ENCODE measurements at places on chromosomes 12 and 14. TPM values are rescaled to one million over a fixed set of nuclear protein-coding genes. Genes with fewer than 3 reads are reported as not detected.
A peak's percentile ranks its signal among the peaks of the same experiment; 100 is the strongest.

The KRT83 gene
- polyA plus RNA-seq, result not detected

The KRT74 gene
- polyA plus RNA-seq, result not detected

- no peaks in the 10 kb centered on the region for H3K36me3 ChIP-seq
- no peak overlapping the region for H3K4me3 ChIP-seq
- no peak overlapping the region for H3K27ac ChIP-seq
- no peak for DNase-seq
- no peaks in the 10 kb centered on the region for H3K27me3 ChIP-seq
Observed at GRCh38 chr14:102452302-102452701, 57.3 kb downstream of the ANKRD9 start.

The USP30 gene
- 2.9 TPM for polyA plus RNA-seq

The AQP2 gene
- not detected for polyA plus RNA-seq

The BORCS5 gene
- polyA plus RNA-seq, result 11.3 TPM

GRCh38 chr12:43501703-43502102 lies 50.3 kb downstream of the ADAMTS20 start:
- H3K4me3 ChIP-seq, result no peak overlapping the region
- no peaks in the 10 kb centered on the region for H3K36me3 ChIP-seq
- H3K4me1 ChIP-seq, result no peaks in the 10 kb centered on the region
- no peaks in the 10 kb centered on the region for H3K27me3 ChIP-seq
- no peak overlapping the region for H3K27ac ChIP-seq
- peak; percentile 57 for DNase-seq

GRCh38 chr12:71014180-71014785 lies 93.7 kb upstream of the PTPRR start:
- no peak overlapping the region for H3K4me3 ChIP-seq
- no peaks in the 10 kb centered on the region for H3K27me3 ChIP-seq
- H3K27ac ChIP-seq, result no peak overlapping the region
- no peaks in the 10 kb centered on the region for H3K36me3 ChIP-seq

GRCh38 chr14:92651106-92651757 lies 97.2 kb downstream of the LGMN start:
- H3K36me3 ChIP-seq, result no peaks in the 10 kb centered on the region
- no peak overlapping the region for H3K27ac ChIP-seq
- H3K4me3 ChIP-seq, result no peak overlapping the region
- H3K27me3 ChIP-seq, result no peaks in the 10 kb centered on the region
- DNase-seq, result no peak

DNA sequence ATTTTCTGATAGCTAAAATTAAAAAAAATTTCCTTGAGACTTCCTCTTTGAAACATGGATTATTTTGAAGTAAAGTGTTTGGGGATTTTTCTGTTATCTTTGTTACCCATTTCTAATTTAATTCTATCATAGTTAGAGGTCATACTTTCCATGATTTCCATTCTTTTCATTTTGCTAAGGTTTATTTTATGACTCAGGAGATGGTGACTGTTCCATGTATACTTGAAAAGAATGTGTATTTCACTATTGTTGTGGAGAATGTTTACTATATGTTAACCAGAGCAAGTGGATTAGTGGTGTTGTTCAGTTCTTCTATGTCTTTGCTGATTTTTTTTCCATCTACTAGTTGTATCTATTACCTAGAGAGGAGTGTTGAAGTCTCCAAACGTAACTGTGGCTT lies 250.5 kb upstream of the PELI2 start:
- H3K27ac ChIP-seq, result no peak overlapping the region
- H3K36me3 ChIP-seq, result 0 out of 2 replicates have a peak, but pooled peaks cover 4% of the 10 kb centered on the region
- H3K4me1 ChIP-seq, result no peaks in the 10 kb centered on the region
- DNase-seq, result no peak

GRCh38 chr12:22459838-22460490 lies 84.4 kb downstream of the C2CD5 start:
- H3K27ac ChIP-seq, result no peak overlapping the region
- DNase-seq, result peak; percentile 91
- no peak overlapping the region for H3K4me3 ChIP-seq
- H3K36me3 ChIP-seq, result no peaks in the 10 kb centered on the region
- H3K4me1 ChIP-seq, result no peaks in the 10 kb centered on the region

DNA sequence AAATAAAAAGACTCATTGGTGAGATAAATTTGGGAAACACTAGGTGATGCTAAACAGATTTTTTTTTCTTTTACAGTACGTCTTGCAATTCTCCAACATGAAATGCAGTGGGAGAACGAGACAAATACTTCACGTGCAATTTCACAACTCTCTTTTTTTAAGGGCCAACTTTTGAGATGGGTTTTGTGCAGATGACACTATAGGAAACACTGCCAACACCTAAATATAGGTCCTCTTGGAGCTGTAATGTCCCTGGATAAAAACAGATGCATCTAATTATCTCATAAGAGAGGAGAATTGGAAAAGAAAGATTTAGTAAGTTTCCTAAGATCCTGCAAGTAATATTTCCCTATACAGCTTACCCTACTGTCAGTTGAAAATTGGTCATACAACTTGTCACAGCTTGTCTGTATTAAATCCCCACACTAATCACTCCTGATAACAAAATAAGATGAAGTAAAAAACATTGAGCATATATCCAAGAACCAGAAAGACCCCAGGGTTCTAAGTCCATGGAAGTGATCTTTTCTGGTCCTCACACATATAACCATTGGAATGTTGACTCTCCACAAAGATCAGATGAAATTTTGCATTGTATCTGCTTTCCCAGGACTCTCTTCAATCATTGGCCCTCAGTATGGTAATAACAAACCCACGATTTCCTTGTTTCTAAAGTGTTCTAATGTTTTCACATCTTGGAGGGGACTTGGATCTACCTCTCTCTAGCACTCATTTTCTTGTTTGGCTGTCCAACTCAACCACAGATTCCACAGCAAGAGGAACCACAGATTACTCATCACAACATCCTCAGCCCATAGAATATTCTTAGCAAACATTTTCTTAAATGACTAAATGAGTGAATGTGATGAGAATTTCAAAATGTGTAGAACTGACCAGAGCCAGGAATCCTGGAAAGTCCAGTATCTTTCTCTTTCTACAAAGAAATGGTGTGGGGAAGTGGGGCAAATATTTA lies 769.4 kb upstream of the USP15 start:
- no peak overlapping the region for H3K27ac ChIP-seq
- H3K4me3 ChIP-seq, result no peak overlapping the region
- H3K4me1 ChIP-seq, result no peaks in the 10 kb centered on the region
- DNase-seq, result no peak
- H3K27me3 ChIP-seq, result no peaks in the 10 kb centered on the region
- no peaks in the 10 kb centered on the region for H3K36me3 ChIP-seq

GRCh38 chr14:104610749-104611310 lies 6.3 kb upstream of the TMEM179 start:
- DNase-seq, result no peak
- peaks cover 2% of the 10 kb centered on the region for H3K27me3 ChIP-seq
- no peak overlapping the region for H3K4me3 ChIP-seq

- H3K27ac ChIP-seq, result no peak overlapping the region
- H3K27me3 ChIP-seq, result no peaks in the 10 kb centered on the region
- no peak for DNase-seq
- no peaks in the 10 kb centered on the region for H3K4me1 ChIP-seq
- no peak overlapping the region for H3K4me3 ChIP-seq
Observed at GRCh38 chr12:130236446-130236845, 74.2 kb downstream of the FZD10 start.

- 0 out of 2 replicates have a peak, but pooled peaks cover 10% of the 10 kb centered on the region for H3K4me1 ChIP-seq
- H3K27ac ChIP-seq, result no peak overlapping the region
- H3K36me3 ChIP-seq, result no peaks in the 10 kb centered on the region
- no peaks in the 10 kb centered on the region for H3K27me3 ChIP-seq
Observed at GRCh38 chr12:19962192-19962591, 406.1 kb upstream of the PDE3A start.

The APOF gene
- not detected for polyA plus RNA-seq

GRCh38 chr14:100764471-100765115 lies 37.9 kb downstream of the DLK1 start:
- H3K27me3 ChIP-seq, result no peaks in the 10 kb centered on the region
- no peaks in the 10 kb centered on the region for H3K4me1 ChIP-seq
- no peak overlapping the region for H3K4me3 ChIP-seq
- no peaks in the 10 kb centered on the region for H3K36me3 ChIP-seq
- DNase-seq, result no peak

GRCh38 chr12:102063069-102063468 lies 1.3 kb upstream of the WASHC3 start:
- H3K27me3 ChIP-seq, result no peaks in the 10 kb centered on the region
- H3K36me3 ChIP-seq, result no peaks in the 10 kb centered on the region
- H3K4me3 ChIP-seq, result no peak overlapping the region
- no peak overlapping the region for H3K27ac ChIP-seq
- H3K4me1 ChIP-seq, result peaks cover 5% of the 10 kb centered on the region

DNA sequence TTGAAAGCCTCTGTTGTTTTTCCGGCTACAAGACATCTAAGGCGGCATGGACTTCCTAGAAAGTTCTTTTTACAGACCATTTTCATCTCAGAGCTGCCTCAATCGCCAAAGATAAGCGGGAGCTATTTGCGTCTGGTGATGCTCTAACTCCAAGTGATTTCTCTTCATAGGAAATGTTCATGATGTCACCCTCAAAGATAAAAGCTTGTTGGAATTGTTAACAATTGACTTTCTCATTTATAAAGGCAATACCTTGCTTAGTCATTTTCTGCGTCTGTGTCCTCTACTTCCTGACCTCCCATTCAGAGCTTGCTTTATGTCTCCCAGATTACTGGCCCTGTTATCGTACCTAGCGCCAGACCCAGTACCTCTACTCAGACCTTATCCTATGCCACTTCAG lies 259.0 kb upstream of the G2E3 start:
- H3K36me3 ChIP-seq, result no peaks in the 10 kb centered on the region
- no peak overlapping the region for H3K27ac ChIP-seq
- no peak for DNase-seq
- H3K4me3 ChIP-seq, result no peak overlapping the region

- H3K27ac ChIP-seq, result no peak overlapping the region
- no peaks in the 10 kb centered on the region for H3K27me3 ChIP-seq
- H3K4me1 ChIP-seq, result no peaks in the 10 kb centered on the region
- H3K36me3 ChIP-seq, result peaks cover 90% of the 10 kb centered on the region
- DNase-seq, result no peak
- H3K4me3 ChIP-seq, result no peak overlapping the region
Observed at GRCh38 chr12:6584293-6584692, 16.2 kb upstream of the NOP2 start.

GRCh38 chr12:40154381-40154780 lies 48.5 kb upstream of the SLC2A13 start:
- no peaks in the 10 kb centered on the region for H3K36me3 ChIP-seq
- H3K27ac ChIP-seq, result no peak overlapping the region
- H3K27me3 ChIP-seq, result no peaks in the 10 kb centered on the region
- H3K4me3 ChIP-seq, result no peak overlapping the region
- H3K4me1 ChIP-seq, result no peaks in the 10 kb centered on the region

GRCh38 chr14:89276424-89276975 lies 140.5 kb downstream of the FOXN3 start:
- H3K4me3 ChIP-seq, result no peak overlapping the region
- peaks cover 40% of the 10 kb centered on the region for H3K4me1 ChIP-seq
- no peaks in the 10 kb centered on the region for H3K36me3 ChIP-seq
- no peak for DNase-seq

GRCh38 chr14:69363055-69363454 lies 35.0 kb downstream of the ERH start:
- no peaks in the 10 kb centered on the region for H3K4me1 ChIP-seq
- peak; percentile 72 for DNase-seq
- no peak overlapping the region for H3K27ac ChIP-seq
- H3K36me3 ChIP-seq, result no peaks in the 10 kb centered on the region
- H3K4me3 ChIP-seq, result no peak overlapping the region
- no peaks in the 10 kb centered on the region for H3K27me3 ChIP-seq

DNA sequence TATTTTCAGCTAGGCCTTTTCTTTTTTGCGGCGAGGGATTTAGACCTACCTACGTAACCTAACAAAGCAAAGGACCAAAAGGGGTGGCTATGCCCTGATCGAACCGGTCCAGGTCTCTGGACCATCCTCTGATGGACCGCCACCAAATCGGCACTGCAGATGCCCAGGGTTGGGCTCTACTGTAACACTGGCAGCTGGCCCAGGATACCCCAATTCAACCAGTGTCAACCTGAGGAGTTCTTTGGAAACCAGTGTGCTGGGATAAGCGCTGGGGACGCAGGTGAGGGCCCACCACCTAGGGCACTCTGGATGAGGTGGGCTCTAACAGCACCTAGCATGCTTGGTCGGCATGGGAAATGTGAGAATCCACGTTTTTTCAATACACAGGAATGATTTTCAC lies 32.2 kb downstream of the FBXO21 start:
- no peaks in the 10 kb centered on the region for H3K4me1 ChIP-seq
- DNase-seq, result no peak
- H3K4me3 ChIP-seq, result no peak overlapping the region
- H3K27ac ChIP-seq, result no peak overlapping the region

DNA sequence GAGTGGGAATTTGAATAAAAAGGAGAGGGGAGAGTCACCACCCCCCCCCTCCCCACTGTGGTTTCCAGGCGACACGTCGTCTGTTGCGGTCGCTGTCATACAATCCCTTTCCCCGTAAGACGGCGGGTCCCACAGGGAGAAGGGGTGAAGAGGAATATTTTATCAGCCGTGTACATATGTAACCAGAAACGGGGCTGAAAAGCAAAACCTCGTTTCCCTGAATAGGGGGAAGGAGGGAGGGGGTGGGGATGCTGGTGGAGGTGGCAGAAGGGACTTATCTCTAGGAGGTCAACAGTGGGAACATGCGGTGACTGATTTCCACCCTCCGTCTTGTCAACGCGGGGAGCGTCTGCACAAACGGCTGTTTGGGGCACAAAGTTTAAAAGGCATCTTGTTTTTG lies 171.4 kb downstream of the RBM19 start:
- H3K4me3 ChIP-seq, result no peak overlapping the region
- H3K27ac ChIP-seq, result no peak overlapping the region
- no peak for DNase-seq
- no peaks in the 10 kb centered on the region for H3K36me3 ChIP-seq
- no peaks in the 10 kb centered on the region for H3K4me1 ChIP-seq
- no peaks in the 10 kb centered on the region for H3K27me3 ChIP-seq

- no peaks in the 10 kb centered on the region for H3K36me3 ChIP-seq
- H3K4me3 ChIP-seq, result no peak overlapping the region
- no peaks in the 10 kb centered on the region for H3K27me3 ChIP-seq
- peaks cover 8% of the 10 kb centered on the region for H3K4me1 ChIP-seq
- 0 out of 2 replicates have a peak overlapping the region, but pooled peaks have one; percentile 45 for H3K27ac ChIP-seq
Observed at GRCh38 chr12:6792522-6793201, 3.3 kb downstream of the CD4 start.

- H3K4me1 ChIP-seq, result peaks cover 18% of the 10 kb centered on the region
- no peak overlapping the region for H3K4me3 ChIP-seq
- no peaks in the 10 kb centered on the region for H3K27me3 ChIP-seq
- H3K27ac ChIP-seq, result 0 out of 2 replicates have a peak overlapping the region, but pooled peaks have one; percentile 1
- H3K36me3 ChIP-seq, result no peaks in the 10 kb centered on the region
- peak; percentile 21 for DNase-seq
Observed at GRCh38 chr14:78403278-78403815, 233.2 kb downstream of the NRXN3 start.

DNA sequence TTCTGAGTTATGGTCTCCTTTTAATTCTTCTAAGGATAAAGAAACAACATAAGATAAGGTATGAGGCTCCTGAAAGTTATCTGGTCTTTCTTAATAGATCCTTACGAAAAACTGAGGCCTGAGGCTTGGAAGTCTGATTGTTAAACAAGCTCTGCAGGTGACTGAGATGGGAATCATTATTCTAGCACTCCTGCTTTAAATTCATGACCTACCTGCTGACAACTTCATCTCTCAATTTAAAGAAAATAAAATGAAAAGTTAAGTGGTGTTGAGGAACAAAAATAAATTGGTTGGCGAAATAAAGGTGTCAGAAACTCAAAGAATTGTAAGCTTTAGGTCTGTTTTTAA lies 80.1 kb downstream of the FAR2 start:
- peak overlapping the region; percentile 94 for H3K27ac ChIP-seq
- H3K4me3 ChIP-seq, result peak overlapping the region; percentile 18
- peaks cover 48% of the 10 kb centered on the region for H3K4me1 ChIP-seq

The A2ML1 gene
- 3.8 TPM for polyA plus RNA-seq
